ENCODE measurements at places on chromosomes 1 and 21. TPM values are rescaled to one million over a fixed set of nuclear protein-coding genes. Genes with fewer than 3 reads are reported as not detected.
A peak's percentile ranks its signal among the peaks of the same experiment; 100 is the strongest.

DNA sequence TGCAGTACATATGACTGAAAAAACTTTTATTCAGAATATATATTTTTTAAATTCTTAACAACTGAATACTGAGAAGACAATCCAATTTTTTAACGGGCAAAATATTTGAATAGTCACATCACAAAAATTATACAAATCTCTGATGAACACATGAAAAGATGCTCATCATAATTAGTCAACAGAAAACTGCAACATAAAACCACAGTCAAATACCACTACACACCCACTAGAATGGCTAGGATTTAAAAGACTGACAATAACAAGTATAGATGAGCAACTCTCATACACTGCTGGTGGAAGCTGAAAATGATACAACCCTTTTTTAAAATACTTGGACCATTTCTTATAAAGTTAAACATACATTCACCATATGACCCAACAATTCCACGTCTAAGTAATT is 87.7 kb upstream of the TNFSF4 start:
- DNase-seq, result no peak

DNA sequence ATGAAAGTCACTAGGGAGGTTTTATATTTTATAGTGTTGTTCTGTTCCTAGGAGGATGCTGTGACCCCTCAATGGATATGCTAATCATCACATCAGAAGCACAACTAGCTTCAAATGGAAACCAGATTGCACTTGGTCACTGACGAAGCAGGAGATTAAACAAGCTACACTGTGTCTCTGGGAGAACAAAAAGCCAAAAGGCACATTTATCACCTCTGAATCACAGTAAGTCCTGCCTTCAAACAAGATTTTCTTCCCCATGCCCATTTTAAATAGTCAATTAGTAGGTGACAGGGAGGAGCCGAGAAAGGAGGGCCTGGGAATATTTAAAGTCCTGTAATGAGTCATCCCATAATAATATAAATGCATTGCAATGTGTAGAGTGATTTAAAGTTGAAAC is 38.1 kb downstream of the RGS2 start:
- no peak for DNase-seq

DNA sequence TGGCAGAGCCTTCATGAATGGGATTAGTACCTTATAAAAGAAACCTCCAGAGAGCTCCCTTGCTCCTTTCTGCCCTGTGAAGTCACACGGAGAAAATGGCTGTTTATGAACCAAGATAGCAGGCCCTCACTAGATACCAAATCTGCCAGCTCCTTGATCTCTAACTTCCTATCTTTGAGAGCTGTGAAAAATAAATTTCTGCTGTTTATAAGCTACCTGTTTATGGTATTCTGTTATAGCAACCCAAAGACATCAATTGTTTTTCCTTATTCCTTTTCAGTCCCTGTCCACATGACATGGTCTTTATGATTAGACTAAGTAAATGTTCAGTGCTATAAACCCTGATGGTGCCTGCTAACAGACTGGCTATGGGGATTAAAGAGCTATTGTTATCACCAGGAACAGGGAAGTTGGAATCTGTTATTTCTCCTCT is 9.7 kb upstream of the STIL start:
- DNase-seq, result no peak

DNA sequence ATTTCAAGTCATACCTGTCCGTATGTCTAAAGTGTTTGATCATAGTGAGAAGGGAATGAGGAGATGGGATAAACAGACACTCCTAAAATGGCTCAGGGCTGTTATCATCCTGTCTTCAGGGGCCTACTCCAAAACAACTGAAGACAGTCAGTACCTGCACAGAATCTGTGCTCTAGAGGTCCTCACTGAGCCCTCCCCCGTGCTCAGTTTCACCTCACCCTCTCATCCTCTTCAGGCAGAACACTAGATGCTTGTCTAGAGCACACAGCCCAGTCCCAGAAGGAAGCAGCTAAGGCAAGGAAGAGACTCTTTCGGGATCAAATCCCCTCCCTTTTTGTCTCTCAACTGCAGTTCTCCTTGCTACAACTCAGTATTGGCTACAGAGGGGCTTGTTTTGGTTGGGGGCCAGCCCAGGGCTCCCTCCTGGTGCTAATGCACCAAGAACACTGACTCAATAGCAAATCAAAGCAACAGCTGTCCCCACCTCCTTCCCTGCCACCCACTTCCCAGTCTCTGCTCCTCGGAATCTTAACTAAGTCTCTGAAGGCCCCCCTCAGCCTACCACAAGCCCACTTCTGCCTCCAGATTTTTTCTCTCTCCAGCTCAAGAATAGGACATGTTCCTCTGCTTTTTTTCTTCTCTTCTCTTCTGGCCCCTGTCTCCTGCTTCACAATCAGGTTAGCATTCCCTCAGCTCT is 10.1 kb downstream of the CADM3 start:
- DNase-seq, result no peak

- DNase-seq, result no peak
Measured at GRCh38 chr1:178344513-178345091, 152.2 kb downstream of the CLEC20A start.

- DNase-seq, result no peak
Measured at GRCh38 chr1:59272507-59272906, 24.4 kb upstream of the FGGY start.

FLAD1 gene
- total RNA-seq, result 30.2 TPM

GRCh38 chr1:184870319-184870718 is 104.0 kb downstream of the NIBAN1 start:
- no peak for DNase-seq

DNA sequence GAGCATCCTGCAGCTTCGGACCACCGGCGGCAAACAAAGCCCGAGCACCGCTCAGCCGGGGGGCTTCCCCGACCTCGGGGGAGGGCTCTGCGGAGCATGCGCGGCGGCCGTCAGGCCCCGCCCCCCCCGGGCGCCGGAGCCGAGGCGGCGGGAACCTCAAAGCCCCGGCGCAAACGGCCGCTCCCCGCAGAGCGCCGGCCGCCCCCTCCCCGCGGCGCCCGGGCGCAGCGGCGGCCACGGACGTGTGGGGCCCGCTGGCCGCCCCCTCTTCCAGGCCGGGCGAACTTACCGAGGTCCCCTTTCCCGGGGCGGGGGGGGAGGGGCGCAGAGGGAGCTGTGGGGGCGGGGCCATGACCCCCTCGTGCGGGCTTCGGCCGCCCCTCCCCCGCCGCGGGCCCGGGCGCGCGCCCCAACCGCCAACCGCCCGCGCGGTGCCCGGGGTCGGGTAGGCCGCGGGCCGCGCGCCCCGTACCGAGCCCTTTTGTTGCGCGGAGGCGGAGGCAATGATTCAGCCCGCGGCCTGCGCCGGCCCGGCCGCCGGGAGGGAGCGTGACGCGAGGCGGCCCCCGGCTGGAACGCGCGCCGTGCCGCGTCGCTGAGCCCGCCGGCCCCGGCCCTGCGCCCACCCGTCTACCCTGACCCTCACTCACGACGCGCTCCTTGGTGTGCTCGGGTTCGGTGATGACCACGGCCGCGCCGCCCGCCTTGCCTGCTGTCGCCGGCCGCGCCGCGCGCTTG is 1.7 kb downstream of the RCC2 start:
- no peak for DNase-seq

DNA sequence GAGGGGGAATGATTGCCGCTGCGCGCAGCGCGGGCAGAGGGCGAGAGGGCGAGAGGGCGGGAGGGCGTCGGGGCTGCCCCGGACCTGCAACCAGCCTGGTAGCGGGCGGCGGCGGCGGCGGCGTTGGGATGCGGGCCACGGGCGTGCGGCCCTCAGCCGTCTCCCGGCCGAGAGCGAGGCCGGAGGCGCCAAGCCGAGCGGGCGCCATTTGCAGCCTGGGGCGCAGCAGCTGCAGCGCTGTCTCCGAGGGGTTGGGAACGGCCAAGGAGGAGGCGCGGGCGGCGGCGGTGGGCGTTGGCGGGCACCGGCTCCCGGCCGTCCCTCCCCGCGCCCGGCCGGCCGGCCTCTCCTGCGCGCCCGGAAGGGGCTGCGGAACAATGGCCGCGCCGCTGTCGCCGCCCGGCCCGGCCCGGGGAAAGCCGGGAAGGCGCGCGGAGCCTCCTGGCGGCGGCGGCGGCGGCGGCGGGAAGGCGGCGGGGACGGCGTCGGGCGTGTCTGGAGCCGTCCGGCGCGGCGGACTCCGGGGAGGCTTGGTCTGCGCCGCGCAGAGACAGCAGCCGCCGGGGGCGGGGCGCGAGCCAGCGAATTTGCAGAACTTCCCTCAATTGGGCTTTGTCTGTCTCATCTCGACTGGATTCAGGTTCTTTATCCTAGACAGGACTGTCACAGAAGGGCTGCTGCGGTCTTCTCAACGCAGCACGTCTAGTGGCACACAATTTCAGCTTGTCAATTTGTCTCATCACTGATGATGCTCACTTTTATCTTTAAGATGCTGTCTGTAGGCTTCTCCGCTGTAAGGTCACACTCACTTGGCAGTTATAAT is 35.7 kb downstream of the ZBTB8B start:
- peak; percentile 86 for DNase-seq

DNA sequence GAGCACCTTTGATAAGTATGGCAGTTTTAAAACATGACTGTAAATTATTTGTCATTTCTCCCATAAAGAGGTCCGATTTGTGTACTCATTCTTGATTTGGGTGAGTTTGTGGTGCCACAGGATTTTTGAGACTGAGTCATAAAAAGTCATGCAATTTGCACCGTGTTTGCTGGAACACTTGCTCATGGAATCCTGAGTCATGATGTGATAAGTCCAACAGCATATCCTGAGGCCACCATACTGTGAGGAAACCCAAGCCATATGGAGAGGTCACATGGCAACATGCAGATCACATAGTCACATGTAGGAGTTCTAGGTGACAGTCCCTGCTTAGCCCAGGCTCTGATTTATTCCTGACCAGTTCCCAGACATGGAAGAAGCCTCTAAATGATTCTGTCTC is 40.8 kb upstream of the PRRX1 start:
- no peak for DNase-seq

CTSS gene
- total RNA-seq, result 6.9 TPM

- DNase-seq, result no peak
Measured at GRCh38 chr1:116929961-116930592, 20.4 kb downstream of the PTGFRN start.

GRCh38 chr21:33202464-33203363 is 27.0 kb upstream of the IFNAR2 start:
- no peak for DNase-seq

ZNF648 gene
- total RNA-seq, result not detected

DNA sequence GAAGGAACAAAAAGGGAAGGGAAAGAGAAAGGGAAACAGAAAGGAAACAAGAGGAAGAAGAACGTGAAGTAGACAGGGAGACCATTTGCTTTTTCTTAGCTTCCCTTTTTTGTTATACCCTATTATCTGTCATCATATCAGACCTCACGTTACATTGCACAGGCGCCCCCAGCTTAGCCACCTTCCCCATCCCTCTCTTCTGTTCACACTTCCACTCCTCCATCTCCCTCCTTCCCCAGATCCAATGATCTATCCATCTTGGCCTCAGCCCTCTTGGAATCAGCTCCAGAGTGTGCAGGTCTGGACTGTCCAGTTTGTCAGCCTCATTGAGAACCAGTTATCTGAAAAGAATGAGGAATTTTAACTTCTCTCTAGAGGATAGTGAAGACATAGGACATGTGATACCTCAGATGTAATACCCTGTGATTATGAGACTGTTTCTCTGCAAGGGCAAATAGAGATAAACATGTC is 101.1 kb upstream of the ERRFI1 start:
- no peak for DNase-seq

S100A7A gene
- total RNA-seq, result not detected

DNA sequence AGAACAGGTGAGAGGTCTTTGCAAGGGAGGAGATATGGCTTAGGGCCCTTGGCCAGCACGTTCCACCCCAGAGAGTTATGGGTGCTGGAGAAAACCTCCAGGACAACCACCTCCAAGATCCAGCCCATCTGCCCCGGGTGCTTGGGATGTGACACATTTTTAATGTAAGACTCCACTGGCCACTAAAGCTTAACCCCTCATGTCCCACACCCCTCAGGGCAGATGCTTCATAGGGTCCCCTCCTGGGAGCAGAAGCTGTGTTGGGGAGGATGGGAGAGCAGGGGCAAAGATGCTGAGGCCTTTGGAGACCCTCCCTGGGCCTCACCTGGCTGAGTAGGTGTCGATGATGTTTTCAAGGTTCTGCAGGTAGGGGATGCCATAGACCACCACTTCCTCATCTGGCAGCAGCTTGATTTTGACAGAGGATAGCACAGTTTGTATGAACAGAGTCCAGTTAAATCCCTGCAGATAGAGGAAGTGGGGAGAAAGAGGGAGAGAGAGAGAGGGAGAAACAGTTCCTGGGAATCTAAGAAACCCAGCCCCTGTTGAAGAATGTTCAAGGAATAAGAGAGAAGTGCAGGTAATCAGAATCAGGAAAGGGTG is 11.9 kb downstream of the PRXL2B start:
- DNase-seq, result no peak

GRCh38 chr1:155226910-155227260 is 18.4 kb downstream of the MTX1 start:
- no peak for DNase-seq

C1orf185 gene
- total RNA-seq, result not detected

- DNase-seq, result no peak
Measured at GRCh38 chr1:15246960-15247614, at the start of gene FHAD1. TSS of gene FHAD1 (plus strand) at chr1:15247223. CDS start at chr1:15251785, 4,562 bp downstream.

DNA sequence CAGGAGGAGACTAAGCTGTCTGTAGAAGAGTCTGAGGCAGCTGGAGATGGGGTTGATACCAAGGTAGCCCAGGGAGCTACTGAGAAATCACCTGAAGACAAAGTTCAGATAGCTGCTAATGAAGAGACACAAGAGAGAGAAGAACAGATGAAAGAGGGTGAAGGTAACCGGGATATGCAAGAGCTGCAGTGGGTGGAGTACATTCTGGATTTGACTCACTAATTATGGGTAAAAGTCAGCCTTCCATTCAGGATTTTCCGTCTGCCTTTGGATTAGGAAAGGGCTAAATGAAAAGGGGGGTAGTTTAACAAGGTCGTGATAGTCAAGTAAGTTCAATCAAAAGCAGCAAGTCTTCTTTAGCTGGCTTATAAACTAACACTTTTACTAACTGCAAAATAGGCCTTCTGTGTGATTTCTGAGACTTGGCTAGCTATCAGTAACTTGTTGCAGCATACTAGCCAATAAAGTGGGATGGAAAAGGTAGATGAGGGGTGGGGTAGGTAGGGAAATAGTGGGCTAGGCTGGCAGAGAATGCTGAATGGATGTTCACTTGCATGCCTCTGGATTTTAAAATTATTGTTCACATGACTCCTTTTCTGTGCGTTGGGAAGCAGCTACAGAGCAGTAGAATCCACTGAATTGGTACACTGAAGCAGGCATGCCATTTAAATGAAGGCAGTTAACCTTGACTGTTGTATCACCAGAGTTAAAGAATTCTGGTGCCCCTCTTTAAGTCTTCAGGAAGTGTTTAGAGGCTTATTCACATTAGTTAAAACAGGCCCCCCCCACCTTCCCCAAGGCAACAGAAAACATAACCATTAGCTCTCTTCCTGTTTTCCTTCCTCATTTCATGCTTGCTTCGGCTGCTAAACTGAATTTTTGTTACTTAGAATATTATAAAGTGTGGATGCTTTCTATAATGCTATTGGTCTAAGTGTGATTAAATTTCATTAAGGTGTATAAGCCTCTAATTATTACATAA is 15.4 kb downstream of the CCDC17 start:
- DNase-seq, result no peak

LPAR3 gene
- total RNA-seq, result not detected

GRCh38 chr1:37037690-37038089 is 3.4 kb upstream of the GRIK3 start:
- no peak for DNase-seq

ESPN gene
- not detected for total RNA-seq

- DNase-seq, result no peak
Measured at GRCh38 chr21:14989359-14989758, 75.4 kb downstream of the NRIP1 start.

XCL1 gene
- 0.38 TPM for total RNA-seq

Data from osteocyte (in vitro differentiated cells).